Inflammatory macrophage (primary cell): ENCODE measurements at places on chromosomes 1 and 21.
A peak's percentile ranks its signal among the peaks of the same experiment; 100 is the strongest.

DNA sequence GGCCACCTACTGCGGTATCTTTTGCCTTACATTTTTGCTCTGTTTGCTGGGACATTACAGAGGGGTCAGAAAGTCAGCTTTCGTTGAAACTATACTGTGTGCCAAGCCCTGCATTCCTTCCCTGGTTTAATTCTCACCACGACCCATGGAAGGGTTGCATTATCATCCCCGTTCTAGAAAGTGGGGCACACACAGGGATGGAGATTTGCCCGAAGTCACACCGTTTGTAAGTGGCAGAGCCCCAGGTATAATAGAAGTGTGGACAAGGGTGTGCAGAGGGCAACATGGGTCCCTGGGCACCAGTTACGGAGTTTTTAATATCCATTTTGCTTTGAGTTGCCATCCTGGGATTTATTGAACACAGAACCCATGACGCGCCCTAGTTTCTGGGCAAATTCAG is 11.8 kb downstream of the DMRTB1 start:
- DNase-seq, result no peak

GRCh38 chr1:31587720-31588423 is 11.6 kb downstream of the TINAGL1 start:
- peak; percentile 43 for DNase-seq

DNA sequence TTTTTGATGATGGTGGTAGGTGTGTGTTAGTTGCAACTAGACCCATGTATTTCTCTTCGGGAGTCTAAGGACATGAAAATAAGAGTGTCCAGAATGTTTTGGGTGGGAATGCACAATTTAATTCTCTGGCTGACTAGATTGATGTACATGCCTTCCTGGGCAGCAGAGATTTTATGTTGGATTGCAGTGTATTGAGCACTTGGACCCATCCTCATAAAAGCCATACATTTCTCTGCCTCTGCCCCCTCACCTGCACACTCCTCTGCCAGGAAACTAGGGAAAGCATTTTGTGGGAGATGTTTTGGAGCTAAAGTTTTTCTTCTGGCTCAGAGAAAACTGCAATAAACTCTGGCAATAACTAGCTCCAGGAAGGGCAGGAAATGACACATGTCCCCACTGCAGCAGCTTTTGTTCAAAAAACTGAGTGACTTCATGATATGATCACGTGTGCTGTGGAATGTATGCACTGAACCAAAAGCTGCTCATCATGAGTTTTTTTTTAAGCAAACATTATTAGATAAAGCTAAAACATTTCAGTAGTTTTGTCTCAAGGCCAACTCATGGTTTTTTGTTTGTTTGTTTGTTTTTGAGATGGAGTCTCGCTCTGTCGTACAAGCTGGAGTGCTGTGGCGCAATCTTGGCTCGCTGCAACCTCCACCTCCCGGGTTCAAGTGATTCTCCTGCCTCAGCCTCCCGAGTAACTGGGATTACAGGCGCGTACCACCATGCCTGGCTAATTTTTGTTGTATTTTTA is 17.6 kb downstream of the RIT1 start:
- DNase-seq, result peak; percentile 66

- DNase-seq, result no peak
These were observed 250.0 kb downstream of the GRIK3 start for GRCh38 chr1:36784147-36784859.

DNA sequence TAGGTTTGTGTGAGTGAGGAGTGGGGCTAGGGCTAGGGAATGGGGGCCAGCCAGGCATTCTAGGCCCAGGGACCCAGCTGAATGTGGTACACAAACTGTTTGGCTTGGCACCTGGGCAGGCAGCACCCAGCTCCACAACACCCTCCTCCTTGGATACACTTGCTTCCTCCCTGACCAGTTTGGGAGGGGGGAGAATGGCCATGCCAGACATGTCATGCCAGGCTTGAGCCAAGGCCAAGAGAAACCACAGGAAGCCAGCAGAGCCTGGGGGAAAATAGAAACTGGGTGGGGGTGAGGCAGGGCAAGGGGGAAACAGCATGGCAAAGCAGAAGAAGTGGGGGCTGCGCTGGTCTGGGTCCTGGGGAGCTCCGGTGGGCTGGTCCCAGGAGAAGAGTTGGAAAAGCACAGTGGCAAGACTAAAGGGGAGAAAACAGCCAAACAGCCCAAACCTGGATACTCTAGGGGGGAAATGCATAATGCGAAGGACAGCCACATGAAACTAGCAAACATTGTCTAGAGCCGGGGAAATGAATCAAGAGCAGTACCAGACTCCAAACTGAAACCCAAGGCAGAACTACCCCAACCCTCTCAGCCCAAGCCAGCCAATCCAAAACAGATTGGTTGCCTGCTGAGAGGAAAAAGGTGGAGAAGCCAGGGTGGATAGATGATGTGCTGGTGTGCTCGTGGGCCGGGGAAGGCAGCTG is 47.9 kb downstream of the LGR6 start:
- DNase-seq, result no peak

GRCh38 chr1:44924835-44925464 is 61.4 kb downstream of the EIF2B3 start:
- peak; percentile 35 for DNase-seq

DNA sequence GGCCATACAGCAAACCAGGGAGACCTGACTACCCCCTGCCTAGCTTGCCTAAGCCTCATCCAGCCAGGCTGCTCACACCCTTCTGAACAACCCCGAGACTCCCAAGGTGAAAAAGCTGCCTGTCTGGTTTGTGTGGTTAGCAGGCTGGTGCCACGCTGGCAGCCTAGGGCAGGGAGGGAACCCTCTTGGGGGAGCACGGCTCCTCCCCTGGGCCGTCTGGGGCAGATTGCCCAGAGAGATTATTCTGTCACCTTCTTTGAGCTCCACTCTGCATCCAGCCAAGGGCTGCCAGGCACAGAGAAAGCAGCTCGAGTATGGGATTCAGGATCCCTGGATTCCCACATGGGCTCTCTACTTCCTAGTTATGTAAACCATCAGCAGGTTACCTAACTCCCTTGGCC is 27.5 kb upstream of the TCEA3 start:
- DNase-seq, result no peak

DNA sequence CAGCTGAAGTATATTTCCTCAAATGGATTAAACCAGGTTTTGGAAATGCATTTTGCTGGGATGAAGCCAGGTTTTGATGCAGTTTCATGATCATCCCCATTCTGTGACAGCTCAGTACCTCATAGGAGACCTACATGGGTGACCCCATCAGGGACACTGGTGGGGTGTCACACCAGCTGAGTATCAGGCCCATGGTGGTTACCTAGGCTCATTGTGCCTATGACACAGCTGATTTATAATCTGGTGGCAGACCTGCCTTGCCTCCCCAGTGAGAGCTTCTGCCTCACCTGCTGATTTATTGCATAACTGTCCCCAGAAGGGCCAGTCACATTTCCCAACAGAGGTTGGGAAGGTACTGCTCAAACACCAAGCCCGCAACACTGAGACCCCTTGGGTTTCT is 3.8 kb downstream of the NCF2 start:
- no peak for DNase-seq

- DNase-seq, result no peak
These were observed 33.8 kb downstream of the PHC2 start for GRCh38 chr1:33397125-33397506.

DNA sequence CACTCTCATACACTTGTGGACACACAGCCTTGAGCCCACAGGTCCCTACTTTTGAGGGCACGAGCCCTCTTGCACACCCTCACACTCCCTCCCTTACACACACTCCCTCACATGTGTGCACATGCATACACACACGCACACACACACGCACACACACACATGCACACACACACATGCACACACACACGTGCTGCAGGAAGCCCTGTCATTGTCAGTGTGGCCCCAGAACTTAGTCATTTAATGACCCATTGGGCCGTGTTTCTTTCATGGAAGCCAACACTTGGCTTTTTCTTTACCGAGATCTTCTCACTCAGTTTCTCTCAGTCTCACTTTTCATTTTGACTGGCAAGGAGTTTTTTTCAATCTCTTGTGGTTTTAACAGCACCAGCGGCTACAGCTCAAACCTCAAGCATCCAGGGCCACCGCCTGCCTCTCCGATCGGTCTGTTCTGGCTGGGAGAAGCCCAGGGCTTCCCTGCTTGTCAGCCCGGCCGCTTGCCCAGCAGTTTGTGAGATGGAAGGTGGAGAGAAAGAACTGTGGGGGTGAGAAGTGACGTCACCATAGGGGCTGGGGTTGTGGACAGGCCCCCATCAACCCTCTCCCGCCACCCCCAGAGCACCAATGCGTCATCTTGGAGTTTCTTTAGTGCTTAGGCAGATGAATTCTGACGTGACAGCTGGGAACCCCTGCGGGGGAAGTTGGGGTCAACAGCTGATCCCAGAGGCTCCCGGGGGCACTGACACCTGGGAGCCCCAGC is 15.8 kb upstream of the TNFRSF8 start:
- no peak for DNase-seq

GRCh38 chr1:50710099-50710498 is 250.0 kb downstream of the FAF1 start:
- no peak for DNase-seq

DNA sequence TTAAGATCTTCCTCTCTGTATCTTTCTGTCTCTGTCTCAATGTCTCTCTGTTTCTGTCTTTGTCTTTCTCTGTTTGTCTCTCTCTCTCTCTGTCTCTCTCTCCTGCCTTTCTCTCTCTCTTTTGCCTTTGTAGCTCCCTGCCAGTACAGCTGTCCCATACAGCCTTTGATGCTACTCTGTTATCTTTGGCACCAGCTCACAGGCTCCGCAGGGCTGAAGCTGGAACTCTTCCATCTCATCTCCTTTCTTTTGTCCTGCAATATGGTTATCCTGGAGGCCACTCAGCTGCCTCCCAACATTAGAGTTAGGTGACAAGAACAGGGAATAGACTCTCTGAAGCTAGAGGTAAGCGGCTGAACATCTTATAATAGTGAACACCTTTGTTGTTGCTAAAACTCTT is 354.3 kb upstream of the NEGR1 start:
- DNase-seq, result no peak

GRCh38 chr1:112565800-112566199 is 53.1 kb downstream of the ST7L start:
- no peak for DNase-seq

- DNase-seq, result no peak
These were observed 80.9 kb downstream of the IER5 start for GRCh38 chr1:181169281-181169865.

DNA sequence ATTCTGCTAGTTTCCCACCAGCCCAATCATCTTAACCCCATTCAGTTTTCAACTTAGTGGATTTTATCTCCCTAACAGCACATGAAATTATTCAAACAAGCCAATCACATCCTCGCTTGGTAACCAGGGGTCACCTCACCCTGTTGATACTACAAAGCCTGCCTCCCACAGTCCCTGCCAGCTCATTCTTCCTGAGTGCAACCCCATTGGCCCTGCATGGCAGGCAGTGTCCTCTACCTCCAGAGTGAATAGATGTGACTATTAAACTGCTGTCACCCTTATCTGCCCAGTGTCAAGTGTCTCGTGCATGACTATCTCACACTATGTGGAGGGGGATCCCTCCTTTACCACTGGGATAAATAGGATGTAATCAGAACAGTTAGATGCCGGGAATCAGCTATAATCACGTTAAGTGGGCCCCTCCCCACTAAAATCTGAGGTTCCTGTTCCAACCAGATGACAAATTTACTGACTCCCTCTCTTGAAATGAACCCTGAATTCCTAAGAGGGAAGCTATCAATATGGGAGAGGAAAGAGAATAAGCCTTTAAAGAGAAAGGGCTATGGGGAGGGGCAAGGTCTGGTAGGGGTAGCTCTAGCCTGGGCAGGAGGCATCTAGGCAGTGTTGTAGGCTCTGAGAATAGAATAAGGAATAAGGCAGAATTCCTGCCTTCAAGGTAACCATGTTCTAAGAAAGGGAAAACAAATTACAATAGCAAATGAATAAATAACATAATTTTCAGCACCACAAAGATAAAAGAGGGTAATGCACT is 155.9 kb downstream of the SLC30A10 start:
- no peak for DNase-seq

DNA sequence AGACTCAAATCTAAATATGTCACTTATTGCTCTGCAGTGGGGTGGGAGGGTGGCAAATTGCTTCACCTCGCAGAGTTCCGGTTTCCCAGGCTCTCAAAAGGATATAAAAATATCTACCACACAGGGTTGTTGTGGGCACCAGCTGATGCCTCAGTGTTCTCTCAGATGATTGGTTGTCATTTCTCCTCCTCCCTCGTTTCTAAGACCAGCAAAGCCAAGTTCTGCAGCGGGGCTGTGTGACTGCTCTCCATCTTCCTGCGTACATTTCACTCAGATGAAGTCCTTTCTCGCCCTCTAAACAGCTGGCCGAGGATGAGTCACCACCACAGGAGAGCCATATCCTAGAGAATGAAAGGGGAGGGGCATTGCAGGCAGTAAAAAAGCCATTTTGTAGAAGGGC is 35.0 kb upstream of the VWA5B1 start:
- DNase-seq, result no peak

DNA sequence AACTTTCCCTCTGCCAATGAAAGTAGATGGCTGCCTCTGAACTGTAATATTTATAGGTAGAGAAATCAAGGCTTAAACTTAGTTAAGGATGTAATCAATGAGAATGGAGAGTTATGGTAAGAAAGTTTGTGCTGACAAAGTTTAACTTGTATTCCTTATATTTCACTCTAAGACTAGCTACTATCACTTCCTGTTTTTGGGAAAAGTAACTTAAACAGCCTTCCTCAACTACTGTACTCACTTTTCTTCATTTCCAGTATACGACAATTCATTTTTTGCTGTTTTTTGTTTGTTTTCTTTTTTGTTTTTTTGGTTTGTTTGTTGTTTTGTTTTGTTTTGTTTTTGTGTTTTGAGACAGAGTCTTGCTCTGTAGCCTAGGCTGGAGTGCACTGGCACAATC is 3.7 kb downstream of the RGS18 start:
- DNase-seq, result peak; percentile 52

- no peak for DNase-seq
These were observed 462.9 kb upstream of the ADAMTS5 start for GRCh38 chr21:27429710-27430341.

GRCh38 chr1:9871021-9871420 is 39.0 kb downstream of the CTNNBIP1 start:
- DNase-seq, result no peak

DNA sequence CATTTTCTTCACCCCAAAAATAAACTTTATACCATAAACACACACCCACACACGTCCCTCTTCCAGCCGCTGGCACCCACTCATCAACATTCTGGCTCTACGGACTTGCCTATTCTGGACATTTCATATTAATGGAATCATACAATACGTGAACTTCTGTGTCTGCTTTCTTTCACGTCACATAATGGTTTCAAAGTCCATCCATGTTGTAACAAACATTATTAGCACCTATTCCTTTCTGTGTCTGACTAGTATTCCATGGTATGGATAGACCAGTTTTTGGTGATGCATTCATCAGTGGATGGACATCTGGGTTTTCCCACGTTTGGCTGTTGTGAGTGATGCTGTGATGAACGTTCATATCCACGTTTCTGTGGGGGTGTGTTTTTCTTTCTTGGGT is 323.2 kb downstream of the KIF26B start:
- DNase-seq, result no peak

- DNase-seq, result no peak
These were observed 11.4 kb downstream of the AMPD2 start for GRCh38 chr1:109630898-109631512.

DNA sequence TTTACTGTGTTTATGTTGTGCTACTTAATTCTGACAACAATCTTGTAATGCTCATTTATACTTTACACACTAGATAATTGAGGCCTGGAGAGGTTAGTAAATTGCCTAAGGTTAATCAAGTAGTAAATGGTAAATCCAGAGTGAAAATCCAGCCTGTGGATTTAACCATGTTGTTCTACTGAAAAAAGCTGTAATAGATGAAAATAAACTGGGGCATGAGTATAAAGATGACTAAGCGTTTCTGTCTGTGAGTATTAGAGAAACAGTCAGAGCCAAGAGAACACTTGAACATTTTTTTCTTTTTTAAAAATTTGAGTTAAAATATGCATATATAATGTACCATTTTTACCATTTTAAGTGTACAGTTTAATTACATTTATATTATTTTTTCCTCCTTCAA is 47.9 kb upstream of the LEPR start:
- no peak for DNase-seq
